A673 (cell line): ENCODE measurements at places on chromosomes 13 and 19. TPM values are rescaled to one million over a fixed set of nuclear protein-coding genes. Genes with fewer than 3 reads are reported as not detected.

GRCh38 chr19:35462476-35462953, 14.5 kb downstream of the FFAR2 start:
- no peak for DNase-seq

The SPART gene
- 169 and 182 TPM in 2 replicates for total RNA-seq

DNA sequence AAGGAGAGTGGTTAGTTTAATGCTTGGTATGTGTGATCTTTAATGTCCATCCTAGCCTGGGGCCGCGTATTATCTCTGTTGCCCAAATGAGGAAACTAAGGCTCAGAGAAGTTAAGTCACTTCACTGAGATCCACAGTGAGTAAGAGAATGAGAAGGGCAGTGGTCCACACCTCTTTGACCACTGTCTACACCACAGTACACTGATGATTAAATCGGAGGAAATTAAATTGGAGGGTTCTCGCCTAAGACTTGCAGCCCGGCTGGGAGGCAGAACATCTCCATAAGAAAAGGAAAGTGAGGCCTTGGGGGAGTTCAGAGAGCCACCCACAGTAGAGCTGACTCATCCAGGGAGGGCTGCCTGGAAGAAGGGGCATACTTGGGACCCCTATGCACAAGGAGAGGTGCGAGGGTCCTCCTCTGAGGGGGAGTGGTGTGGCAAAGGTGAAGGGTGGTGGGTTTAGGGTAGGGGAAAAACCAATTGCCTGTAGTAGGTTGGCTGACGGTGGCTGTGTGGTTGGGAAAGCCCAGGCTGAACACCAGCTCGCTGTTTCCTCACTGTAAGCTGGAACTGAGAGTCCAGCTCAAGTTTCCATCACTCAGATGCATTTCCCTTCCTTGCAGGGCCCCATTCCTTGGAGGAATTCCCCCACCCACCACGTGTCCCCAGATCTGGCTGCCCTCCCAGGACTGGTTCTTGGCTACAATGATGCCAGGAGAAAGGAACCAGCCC, 15.0 kb upstream of the DHRS12 start:
- no peak for DNase-seq

DNA sequence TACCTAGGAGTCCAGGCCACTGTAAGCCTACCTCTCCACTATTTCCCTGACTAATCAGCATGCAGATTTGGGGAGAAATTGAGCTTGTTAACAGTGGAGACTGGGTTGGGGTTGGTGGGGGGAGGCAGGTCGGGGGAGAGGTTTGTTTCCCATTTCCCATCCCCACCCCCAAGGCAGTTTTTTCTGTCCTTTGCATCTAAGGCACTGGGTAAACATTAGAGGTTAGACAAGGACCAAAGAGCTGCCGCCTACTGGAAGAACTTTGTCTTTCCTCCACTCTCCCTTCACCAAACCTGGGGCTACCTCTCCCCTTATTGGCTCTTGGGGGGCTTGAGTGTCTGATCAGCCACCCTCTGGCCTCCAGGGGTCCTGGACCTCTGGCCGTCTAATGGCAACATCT, 953 bp downstream of the KCNN4 start:
- no peak for DNase-seq

DNA sequence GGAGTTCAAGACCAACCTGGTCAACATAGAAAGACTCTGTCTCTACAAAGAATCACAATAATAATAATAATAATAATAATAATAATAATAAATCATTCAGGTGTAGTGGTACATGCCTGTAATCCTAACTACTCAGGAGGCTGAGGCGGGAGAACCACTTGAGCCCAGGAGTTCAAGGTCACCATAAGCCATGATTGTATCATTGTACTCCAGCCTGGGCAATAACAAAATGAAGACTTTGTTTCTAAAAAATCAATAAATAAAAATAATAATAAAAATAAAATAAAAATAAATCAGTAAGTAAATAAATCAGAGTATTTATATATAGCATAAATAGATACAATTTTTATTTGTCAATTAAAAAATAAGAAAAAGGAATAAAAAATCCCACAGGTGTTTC, 1636.4 kb downstream of the SLITRK1 start:
- DNase-seq = no peak

The NANOS3 gene
- 4.9 and 7.1 TPM in 2 replicates for total RNA-seq

DNA sequence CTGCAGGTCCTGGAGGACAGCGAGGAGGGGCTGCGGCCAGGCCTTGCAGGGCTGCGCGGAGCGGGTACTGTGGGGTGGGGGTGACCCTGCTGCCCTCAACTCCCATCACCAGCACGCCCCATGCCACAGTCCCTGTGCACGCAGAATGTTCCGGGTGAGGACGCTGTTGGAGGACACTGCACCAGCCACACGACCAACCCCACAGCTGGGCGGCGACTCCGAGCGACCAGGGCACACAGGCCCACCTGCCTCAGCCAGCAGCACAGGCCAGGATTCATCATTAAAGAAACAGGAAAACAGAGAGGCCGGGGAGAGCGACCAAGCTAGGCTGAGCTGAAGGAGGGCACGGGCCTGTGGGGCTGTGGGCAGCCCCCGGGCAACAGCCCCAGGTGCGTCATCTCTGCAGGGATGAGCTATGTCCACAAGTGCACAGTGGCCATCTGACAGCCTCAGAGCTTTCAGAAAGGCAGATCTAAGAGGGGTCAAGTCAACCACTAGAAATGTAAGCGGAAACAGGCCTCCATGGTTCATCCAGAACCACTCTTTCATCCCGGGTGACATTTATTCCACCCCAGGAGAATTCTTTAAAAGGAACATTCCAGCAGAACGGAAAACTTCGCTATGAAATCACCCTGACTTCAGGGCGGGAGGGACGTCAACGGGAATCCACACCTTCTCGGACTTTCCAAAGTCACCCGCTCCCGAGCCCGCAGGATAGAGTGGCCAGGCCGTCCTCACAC, 1.5 kb downstream of the GAS6 start:
- DNase-seq = no peak

The LRFN3 gene
- 14.6 and 15.5 TPM in 2 replicates for total RNA-seq

The C13orf42 gene
- total RNA-seq = not detected in 2 replicates

- no peak for DNase-seq
Observed at GRCh38 chr13:48210178-48210577, 22.8 kb upstream of the ITM2B start.

- no peak for DNase-seq
Observed at GRCh38 chr13:50153401-50153800, 138.2 kb downstream of the KCNRG start.

- no peak for DNase-seq
Observed at GRCh38 chr19:991174-991931, 7.2 kb downstream of the WDR18 start.

GRCh38 chr19:30671367-30671619, 299.1 kb downstream of the ZNF536 start:
- no peak for DNase-seq

DNA sequence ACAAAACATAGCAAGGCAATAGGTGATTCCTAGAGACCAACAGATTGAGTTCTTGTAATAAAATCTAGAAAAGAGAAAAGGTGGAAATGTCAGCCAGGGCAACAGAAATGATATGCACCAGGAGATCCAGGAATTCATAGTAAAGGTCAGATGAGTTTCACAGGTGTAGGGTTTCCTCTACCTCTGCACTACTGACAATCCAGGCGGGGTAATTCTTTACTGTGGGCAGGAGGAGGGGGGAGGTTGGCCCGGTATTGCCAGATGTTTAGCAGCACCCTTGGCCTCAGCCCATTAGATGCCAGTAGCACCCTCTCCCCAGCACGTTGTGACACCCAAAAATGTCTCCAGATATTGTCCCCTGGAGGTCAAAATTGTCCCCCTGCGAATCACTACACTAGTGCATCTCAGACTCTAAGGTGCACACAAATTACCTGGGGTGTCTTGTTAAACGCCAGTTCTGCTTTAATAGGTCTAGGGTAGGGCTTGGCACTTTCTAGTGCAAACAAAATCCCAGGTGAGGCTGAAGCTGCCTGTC, 3.5 kb upstream of the UBAC2 start:
- no peak for DNase-seq

The CFAP97D2 gene
- not detected in 2 replicates for total RNA-seq

The NCAN gene
- not detected in 2 replicates for total RNA-seq

DNA sequence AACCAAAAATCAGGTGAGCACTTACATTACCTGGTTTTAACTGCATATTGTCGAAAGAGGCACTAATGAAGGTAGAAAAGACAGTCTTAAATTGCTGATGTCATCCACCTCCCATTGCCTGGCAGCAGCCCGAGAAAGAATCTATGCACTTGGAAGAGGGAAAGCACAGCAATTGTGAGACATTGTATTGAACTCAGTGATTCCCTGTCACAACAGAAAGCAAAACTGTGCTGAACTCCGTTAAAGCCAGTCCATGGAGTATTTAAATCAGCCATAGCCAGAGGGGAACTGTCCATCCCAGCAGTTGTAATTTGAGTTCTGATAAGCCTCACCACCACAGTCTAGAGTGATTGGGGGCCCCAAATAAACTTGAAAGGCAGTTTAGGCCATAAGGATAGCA, 466.6 kb upstream of the PCDH9 start:
- DNase-seq = no peak

GRCh38 chr13:43360171-43360570, 336.8 kb downstream of the DNAJC15 start:
- DNase-seq = no peak

GRCh38 chr19:38196948-38197656, 26.9 kb downstream of the DPF1 start:
- DNase-seq = no peak

DNA sequence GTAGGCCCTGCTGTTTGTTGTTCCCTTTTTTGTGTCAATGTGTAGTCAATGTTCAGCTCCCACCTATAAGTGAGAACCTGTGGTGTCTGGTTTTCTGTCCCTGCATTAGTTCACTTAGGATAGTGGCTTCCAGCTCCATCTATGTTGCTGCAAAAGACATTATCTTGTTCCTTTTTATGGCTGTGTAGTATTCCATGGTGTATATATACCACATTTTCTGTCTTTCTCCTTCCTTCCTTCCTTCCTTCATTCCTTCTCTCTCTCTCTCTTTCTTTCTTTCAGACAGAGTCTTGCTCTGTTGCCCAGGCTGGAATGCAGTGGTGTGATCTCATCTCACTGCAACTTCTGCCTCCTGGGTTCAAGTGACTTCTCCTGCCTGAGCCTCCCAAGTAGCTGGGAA, 21.0 kb downstream of the CYP2A6 start:
- no peak for DNase-seq

DNA sequence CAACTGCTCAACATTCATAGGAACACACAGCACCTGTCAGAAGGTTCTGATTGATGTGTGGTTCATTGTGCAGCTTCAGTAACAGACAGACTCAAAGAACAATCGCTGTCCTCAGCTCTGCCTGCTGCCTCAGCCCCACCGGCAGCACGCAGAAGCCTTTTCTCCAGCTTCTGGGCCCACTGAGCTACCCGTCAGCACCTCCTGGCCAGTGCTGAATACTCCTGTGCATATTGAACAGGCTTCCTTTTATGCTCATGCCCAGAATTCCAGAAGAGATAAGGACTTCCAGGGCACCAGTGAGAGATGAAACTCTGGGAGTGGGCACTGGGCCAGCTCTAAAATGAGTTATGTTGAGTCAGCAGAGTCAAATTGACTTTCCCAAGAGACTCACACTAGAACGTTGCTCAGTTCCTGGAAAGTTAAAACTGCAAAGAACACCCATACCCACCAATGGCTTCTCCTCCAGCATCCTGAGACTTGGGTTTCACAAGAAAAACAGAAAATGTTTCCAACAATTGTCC, 119.3 kb downstream of the COL4A1 start:
- peak; percentile 61 for DNase-seq

- no peak for DNase-seq
Observed at GRCh38 chr13:72205773-72206172, 338.8 kb upstream of the DACH1 start.

DNA sequence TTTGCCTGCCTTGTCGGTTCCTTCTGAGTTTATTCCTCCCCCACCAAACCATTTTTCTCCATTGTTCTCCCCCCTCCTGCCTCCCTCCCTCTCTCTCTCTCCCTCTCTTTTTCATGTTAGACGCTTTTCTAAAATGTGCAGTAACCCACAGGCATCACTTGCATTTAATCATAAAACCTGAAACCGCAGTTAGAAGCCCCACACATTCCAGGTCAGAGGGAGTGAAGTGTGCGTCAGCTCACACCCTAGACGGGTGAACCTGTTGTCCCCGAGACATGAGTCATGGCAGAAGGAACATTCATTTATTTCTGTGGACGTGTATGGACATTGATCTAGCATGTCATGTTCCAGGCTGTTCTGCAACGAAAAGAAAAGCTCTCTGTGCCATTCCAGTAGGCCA, 19.9 kb downstream of the ONECUT3 start:
- no peak for DNase-seq

The WDFY2 gene
- 45.5 and 50.3 TPM in 2 replicates for total RNA-seq

The GPC6 gene
- total RNA-seq = 23.3 and 23.4 TPM in 2 replicates

The TMPRSS9 gene
- total RNA-seq = not detected in 2 replicates

- DNase-seq = peak; percentile 10
Observed at GRCh38 chr13:68927387-68928026, 1180.1 kb upstream of the ATXN8OS start.

The KIR3DL2 gene
- total RNA-seq = not detected in 2 replicates

DNA sequence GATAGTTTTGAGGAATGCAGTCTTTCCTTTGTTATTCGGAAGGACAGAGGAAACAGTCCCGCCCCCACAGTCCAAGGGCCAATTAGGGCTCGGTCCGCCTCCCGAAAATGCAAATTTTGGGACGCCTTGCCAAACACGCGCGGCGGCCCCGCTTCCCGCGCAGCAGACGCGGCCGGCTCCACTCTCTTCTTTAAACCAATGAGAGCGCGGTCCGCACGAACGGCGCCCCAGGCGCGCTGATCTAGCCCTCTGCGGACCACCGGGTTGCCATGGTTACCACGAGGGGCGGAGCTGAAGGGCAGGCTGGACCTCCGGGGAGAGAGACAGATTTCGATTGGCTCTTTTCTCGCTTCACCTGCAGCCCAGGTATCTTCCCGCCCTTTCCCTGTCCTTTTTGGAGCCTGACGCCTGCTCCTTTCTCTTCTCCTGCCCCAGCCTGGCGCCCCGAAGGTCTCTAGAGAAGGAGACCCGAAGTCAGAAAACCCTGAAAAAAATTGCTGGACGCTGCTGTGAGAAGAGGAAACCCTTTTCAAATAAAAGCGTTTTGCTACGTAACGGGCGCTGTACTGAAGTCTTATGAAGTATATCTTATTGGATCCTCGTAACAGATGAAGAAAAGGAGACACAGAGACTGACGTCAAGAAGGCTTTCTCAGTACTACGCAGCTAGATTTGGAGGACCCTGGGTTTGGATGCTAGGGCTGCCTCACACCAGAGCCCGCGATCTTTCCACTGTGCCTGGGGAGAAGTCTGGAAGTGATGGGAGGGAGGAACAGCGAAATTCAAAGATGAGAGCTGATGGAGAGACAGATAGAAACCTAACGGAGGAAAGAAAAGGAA, 2.0 kb downstream of the PTH2 start:
- peak; percentile 90 for DNase-seq
